Neural crest cell (in vitro differentiated cells): ENCODE measurements at places on chromosomes 13 and 19. TPM values are rescaled to one million over a fixed set of nuclear protein-coding genes. Genes with fewer than 3 reads are reported as not detected.

- H3K27ac ChIP-seq, result no peak overlapping the region
- no peak overlapping the region for H3K4me3 ChIP-seq
- H3K36me3 ChIP-seq, result peaks cover 7% of the 10 kb centered on the region
- H3K27me3 ChIP-seq, result no peaks in the 10 kb centered on the region
These were observed 43.9 kb upstream of the PEG3 start for GRCh38 chr19:56884441-56884840.

- H3K27me3 ChIP-seq, result no peaks in the 10 kb centered on the region
- no peak overlapping the region for H3K27ac ChIP-seq
- no peak for DNase-seq
- H3K4me3 ChIP-seq, result no peak overlapping the region
- H3K4me1 ChIP-seq, result peaks cover 38% of the 10 kb centered on the region
- peaks cover 20% of the 10 kb centered on the region for H3K36me3 ChIP-seq
These were observed 17.9 kb downstream of the UBAC2 start for GRCh38 chr13:99218545-99218944.

- no peaks in the 10 kb centered on the region for H3K4me1 ChIP-seq
- no peaks in the 10 kb centered on the region for H3K36me3 ChIP-seq
- no peak overlapping the region for H3K27ac ChIP-seq
- no peak for DNase-seq
- H3K27me3 ChIP-seq, result no peaks in the 10 kb centered on the region
These were observed 74.8 kb upstream of the KLHL1 start for GRCh38 chr13:70183041-70183440.

GRCh38 chr13:53198017-53198416 lies 169.4 kb downstream of the OLFM4 start:
- H3K27ac ChIP-seq, result no peak overlapping the region
- H3K36me3 ChIP-seq, result no peaks in the 10 kb centered on the region
- no peak overlapping the region for H3K4me3 ChIP-seq
- peaks cover 31% of the 10 kb centered on the region for H3K27me3 ChIP-seq
- DNase-seq, result no peak
- no peaks in the 10 kb centered on the region for H3K4me1 ChIP-seq

DNA sequence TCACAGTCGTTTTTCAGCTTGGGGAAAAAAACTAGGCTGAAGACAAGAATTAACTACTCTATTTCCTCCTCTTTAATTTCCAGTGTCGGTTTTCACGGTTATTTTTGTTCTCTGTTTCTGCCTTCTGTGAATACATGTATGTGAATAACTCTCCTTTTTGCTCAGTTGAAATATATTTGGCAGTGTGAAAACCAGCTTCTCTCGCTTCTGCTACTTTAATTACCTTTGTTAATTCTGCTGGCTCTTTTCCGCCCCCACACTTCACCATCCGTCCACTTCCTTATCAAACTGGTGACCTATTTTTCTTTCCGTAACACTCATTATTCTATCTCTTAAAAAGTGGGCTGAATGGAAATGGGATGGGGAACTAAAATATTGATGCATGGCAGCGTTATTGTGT lies 126.4 kb downstream of the POU4F1 start:
- no peaks in the 10 kb centered on the region for H3K27me3 ChIP-seq
- no peaks in the 10 kb centered on the region for H3K4me1 ChIP-seq
- DNase-seq, result no peak
- H3K27ac ChIP-seq, result no peak overlapping the region
- H3K4me3 ChIP-seq, result no peak overlapping the region

ZNF880 gene
- 9.7 and 10.0 TPM in 2 replicates for total RNA-seq

COL5A3 gene
- 0.61 and 0.86 TPM in 2 replicates for total RNA-seq

ARL11 gene
- total RNA-seq, result not detected in 2 replicates

PLPP2 gene
- total RNA-seq, result 0.89 and 1.1 TPM in 2 replicates
